Fibroblast of skin of right quadriceps (primary cell): ENCODE measurements at places on chromosomes 16 and 17.

DNA sequence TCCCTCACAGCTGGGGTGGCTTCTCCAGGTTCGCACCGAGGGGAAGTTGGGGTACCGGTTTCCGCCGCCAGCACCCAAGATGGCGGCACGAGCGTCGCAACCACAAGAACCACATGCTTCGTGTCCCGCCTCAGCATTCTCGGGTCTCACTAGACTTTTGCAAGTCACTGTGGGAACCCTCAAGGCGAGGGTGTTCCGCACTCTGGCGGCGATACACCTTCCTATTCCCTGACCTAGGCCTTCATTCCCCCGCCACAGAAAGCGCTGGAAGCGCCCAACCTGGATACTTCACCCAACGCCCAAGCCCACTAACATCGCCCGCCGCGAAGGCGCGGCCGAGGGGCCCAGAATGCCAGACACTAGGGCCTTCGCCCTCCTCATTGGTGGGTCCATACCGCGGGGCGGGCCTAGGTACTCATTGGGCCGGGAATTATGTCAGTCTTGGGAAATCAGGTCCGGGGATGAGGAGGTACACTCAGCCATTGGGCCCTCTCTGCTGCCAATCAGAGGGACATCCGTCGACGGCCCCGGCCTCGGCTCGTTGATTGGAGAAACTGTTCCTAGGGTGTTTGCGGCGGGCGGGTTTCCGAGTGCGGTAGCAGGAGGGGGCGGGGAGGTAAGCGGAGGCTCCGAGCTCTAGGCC lies at the start of gene NFE2L1:
Gene NFE2L1 (plus strand): TSS at position 619 of the 643 bp plus-strand sequence. CDS start 2,760 bp downstream, outside the sequence.
- peak; percentile 100 for DNase-seq

GRCh38 chr17:5931616-5932015 lies 138.6 kb upstream of the WSCD1 start:
- DNase-seq, result no peak

- no peak for DNase-seq
These were observed 1.5 kb downstream of the RSKR start for GRCh38 chr17:28612531-28612930.

- DNase-seq, result no peak
These were observed 44.4 kb upstream of the MRTFB start for GRCh38 chr16:14026572-14027285.

GRCh38 chr16:1895949-1896675 lies 22.1 kb downstream of the HS3ST6 start:
- DNase-seq, result no peak

DNA sequence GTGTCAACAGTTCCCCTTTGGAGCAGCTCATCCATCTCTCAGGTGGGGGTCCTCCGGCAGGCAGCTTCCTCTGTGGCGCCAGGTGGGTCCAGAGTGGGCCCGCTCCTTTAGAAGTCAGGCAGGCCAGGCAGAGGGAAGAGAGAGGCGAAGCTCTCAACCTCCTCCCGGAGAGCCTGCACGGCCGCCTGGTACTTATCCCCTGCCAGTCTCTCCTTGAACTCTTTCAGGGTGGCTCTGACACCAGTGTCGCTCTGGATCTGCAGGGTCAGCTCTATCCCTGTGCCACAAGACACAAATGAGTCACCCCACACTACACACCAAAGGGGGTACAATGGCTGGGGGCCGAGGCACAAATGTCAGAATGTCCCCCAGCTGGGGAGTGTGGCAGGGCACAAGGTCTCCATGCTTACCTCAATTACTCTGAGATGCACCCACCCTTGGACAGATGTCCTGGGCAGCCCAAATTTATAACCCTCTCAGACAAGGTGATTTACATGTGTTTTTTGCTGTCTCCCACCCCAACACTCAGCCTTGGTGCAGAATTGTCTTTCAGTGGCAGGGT lies 13.6 kb downstream of the SMCR8 start:
- no peak for DNase-seq

- DNase-seq, result no peak
These were observed 30.2 kb downstream of the OR1D5 start for GRCh38 chr17:3033248-3033640.

DNA sequence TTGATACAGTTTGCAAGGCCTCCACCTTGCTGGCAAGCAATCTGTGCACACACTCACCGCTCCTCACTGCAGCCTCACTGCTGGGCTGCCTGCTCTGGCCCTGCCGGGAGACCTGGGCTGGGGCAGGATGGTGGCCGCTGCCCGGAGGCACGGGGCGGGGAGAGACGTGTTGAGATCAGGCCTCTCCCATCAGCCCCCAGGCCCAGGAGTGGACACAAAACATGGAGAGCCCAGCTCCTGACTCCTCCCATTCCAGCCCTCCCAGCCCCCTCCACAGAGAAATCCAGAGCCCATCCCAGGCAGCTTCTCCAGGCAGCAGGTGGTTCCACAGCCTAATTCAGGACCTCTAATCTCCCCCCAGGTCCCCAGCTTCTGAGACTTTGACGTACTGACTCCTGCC lies 23.1 kb upstream of the RPL38 start:
- no peak for DNase-seq

- DNase-seq, result no peak
These were observed 36.1 kb upstream of the FASN start for GRCh38 chr17:82134101-82134500.

DNA sequence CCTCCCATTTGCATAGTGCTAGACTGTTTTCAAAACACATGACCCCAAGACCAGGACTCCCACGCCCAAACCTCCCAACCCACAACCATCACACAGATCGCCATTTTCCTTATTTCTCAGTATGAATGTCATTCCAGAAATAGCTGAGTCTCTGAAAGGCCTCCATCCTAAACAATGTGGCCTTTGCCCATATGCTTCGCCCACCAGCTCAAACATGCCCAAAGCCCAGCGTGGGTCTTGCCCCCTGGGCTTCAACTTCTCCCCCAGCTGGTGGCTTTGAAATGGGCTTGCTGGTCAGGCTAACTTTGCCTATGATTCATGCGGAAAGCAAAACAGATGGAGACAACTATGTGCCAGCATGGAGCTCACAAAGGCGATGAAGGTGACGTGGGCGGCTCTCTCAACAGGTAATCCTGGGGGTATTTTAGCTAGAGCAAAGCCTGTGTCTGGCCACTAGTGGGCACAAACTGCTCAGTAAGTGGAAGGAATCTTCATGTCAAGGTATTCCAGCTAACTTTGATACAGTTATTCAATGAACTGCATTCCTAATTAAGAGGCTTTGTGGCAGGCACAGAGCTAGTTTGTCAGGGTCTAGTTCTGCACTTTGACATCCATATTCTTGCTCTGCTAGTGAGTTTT lies 17.1 kb downstream of the PMP22 start:
- no peak for DNase-seq

GRCh38 chr17:4520894-4521600 lies 22.4 kb downstream of the SPNS2 start:
- DNase-seq, result peak; percentile 27

- peak; percentile 84 for DNase-seq
These were observed 116.1 kb upstream of the MYOCD start for GRCh38 chr17:12549499-12550041.

- DNase-seq, result peak; percentile 73
These were observed 23.1 kb downstream of the COPRS start for GRCh38 chr17:31835984-31836383.

DNA sequence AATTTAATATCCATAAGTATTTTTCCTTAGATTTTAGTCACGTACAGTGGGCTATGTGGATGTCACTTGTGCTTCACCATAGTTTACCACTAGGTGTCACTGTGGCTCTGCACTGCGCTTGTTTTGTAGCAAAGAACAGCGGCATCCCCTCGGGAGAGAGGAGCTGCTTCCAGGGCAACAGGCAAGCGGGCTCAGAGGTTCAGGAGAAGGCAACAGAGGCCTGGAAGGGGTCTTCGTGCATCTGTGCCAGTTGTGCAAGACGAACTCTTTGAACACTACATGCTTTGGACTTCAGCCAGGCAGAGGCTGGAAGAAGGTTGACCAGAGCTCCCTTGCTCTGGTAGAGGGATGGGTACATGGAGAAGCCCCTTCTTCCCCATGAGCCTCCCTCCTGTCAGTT lies 20.6 kb downstream of the CYB561 start:
- DNase-seq, result peak; percentile 76

GRCh38 chr17:49976828-49977202 lies 7.8 kb downstream of the DLX4 start:
- DNase-seq, result no peak

- DNase-seq, result no peak
These were observed 62.6 kb downstream of the AMFR start for GRCh38 chr16:56362706-56363105.

DNA sequence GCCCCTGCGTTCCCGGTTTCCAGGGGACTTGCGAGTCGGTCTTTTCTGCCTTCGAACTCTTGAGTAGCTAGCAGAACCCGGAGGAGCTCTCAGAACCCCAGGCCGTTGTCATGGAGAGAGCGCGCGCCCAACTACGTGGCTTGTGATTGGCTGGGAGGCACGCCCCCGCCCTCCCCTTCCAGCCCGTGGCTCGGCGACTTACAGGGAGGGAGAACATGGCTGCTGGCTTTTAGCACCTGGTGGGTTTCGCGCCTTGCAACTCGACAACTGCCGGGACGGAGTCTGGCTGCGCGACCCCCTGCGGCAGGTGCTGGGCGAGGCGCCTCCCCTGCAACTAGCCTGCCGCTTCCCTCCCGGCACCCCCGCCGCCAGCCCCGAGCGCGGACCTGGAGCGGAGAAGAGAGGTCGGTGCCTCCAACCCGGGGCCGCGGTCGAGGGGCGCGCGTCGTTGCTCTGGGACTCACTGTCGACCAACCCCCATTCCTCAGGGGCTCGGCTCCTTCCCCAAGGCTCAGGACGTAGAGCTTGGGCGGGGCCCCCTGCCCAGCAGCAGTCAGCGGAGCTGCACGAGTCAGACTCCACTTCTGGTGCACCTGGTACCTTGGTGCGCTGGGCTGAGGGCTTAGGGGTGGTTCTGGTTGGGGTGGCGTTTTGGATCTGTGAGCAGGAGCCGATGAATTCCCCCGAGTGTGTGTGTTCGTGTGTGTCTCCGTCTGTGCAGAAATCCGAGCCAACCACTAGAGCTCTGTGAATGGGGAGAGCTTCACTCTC lies 9.0 kb upstream of the ZFP90 start:
- peak; percentile 78 for DNase-seq

DNA sequence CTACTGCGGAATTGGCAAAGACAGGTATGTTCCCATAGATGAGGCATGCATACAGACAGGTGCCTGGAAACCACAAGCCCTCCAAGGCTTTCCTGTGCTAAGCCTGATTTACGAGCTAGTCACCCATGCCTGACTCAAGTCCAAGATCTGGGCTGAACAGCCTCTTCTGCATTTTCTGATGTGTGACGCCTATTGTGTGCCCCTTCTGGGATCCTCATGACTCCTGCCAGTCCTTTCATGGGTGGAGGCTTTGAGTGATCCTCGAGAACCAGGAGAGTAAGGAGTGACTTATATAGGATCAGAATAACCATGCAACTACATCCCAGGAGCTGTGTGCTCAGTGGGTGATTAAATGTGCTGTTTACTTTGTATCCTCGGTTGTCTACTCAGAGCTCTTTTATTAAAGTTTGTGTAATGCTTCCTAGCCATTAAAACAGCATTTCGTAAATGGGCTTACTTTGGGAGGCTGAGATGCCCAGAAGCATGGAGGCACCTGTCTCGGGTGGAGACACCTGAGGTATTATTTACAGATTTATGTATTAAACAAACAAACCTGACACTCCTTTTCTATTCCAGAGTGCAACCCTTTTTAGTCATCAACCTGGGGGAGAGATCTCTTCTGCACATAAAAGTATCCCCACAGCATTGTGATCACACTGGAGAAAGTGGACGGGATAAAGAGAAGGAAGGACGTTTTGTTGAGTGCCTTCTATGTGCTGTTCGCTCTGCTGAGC lies 373.0 kb upstream of the DYNLRB2 start:
- no peak for DNase-seq

DNA sequence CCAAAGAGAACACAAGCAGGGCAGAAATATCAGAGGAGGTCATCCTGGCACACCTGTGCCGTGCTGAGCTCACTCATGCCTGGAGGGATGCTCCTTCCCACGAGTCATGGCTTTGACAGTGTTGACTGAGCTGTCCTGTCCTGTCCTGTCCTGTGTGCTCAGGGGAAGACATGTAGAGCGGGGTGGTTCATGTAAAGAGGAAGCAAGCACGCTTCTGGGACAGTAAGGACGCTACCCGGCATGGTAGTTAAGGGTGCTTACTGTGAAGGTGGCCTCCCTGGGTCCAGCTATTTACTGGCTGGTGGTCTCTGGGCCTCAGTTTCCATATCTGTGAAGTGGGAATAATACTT lies 398 bp downstream of the LGALS9 start:
- no peak for DNase-seq
